ENCODE measurements at places on chromosomes 1 and 21.

DNA sequence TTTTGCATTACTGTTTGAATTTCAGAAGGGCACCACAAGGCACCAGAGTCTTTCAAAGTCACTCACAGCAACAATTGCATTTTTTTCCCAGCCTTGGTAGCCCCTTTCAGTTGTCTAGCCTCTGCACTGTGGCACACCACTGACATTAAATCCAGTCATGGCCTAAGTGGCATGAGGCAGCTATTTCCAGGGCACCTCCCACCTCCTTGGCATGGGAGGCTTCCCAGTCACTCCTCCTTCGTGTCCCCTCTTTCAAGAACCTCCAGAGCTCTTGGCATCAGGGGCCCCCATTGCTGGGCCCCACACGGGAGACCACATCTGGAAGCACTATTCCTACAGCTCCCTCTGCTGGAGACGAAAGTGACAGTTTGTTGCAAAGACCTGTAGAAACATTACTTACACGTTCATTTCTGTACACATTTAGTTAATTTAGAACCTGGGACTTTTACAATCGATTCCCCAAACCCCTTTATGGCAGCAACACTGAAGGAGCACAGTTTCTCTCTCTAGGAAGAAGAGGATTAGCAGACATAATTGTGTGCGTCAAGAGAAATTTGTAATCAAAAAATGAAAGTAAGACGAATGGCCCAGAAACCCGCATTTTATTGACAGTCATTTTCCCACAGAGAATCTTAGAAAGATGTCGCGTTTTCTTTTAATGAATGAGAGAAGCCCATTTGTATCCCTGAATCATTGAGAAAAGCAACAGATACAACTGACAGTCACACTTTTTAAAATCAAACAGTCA is 5.7 kb upstream of the CHD5 start:
- no peak for DNase-seq

- DNase-seq = no peak
These were observed 1.4 kb downstream of the RCC1 start for GRCh38 chr1:28507247-28507645.

- DNase-seq = no peak
These were observed 43.2 kb downstream of the ELK4 start for GRCh38 chr1:205588636-205589035.

GRCh38 chr1:219566951-219567947 is 45.7 kb downstream of the ZC3H11B start:
- DNase-seq = no peak

DNA sequence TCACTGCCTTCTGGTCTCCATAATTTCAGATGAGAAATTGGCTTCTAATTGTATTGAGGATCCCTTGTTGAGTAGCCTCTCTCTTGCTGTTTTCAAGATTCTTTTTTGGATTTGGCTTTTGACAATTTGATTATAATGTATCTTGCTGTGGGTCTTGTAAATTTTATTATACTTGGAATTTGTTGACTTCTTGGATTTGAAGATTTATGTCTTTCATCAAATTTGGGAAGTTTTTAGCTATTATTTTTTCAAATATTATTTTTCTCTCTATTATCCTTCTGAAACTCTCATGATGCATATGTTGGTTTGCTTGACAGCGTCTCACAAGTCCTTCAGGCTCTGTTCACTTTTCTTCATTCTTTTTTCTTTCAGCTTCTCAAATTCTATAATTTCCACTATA is 126.1 kb downstream of the C1orf94 start:
- DNase-seq = no peak

GRCh38 chr21:38240129-38240528 is 16.7 kb upstream of the KCNJ15 start:
- no peak for DNase-seq

DNA sequence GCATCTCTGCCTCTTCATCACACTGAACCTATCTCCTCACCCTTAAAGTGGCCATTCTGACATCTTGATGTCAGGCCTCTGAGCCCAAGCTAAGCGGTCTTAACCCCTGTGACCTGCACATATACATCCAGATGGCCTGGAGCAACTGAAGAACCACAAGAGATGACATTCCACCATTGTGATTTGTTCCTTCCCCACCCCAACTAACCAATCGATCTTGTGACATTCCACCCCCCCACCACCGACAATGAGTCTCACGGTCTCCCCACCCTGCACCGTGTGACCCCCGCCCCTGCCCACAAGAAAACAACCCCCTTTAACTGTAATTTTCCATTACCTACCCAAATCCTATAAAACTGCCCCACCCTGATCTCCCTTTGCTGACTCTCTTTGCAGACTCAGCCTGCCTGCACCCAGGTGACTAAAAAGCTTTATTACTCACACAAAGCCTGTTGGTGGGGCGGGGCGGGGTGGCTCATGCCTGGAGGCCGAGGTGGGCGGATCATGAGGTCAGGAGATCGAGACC is 21.0 kb upstream of the PINK1 start:
- DNase-seq = no peak

DNA sequence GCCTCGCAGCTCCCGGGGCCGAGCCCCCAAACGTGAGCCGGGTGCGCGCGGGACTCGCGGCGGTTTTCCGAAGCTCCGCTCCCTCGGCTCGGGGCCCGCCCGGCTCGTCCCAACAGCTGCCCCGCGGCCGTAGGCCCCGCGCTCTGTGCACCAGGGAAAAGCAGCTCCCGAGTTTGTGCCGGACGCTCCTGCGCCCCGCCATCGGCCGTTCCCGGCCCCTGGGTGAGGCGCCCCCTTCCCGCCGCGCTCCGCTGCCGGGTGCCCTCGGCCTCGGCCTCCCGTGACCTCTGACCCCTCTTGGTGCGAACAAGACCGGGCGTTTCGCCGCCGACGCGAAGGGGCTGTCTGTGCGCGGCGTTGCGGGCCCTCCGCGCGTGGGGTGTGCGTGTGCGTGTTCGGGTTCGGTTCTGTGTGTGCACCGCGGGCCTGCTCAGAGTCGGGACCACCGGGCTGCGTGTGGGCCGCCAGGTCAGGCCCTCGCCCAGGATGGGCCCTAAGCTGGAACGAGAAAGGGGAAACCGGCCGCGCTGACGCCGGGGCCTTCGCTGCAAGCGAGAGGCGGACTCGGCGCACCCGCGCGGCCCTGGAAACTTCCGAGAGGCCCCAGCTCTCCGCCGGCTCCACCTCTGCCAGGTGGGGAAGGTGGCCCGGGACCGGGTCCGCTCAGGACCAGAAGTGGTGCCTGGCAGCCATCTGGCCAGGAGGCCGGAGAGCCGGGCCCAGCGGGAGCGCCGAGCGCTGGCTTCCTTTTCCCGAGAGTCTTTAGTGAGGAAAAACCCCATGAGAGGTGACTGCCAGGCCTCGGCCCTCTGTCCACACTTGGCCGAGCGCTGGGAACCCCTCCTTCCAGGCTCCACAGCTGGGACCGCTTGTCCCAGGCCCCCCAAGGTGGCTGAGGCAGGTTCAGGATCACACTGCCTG is 1.9 kb downstream of the PRDM16 start:
- no peak for DNase-seq

DNA sequence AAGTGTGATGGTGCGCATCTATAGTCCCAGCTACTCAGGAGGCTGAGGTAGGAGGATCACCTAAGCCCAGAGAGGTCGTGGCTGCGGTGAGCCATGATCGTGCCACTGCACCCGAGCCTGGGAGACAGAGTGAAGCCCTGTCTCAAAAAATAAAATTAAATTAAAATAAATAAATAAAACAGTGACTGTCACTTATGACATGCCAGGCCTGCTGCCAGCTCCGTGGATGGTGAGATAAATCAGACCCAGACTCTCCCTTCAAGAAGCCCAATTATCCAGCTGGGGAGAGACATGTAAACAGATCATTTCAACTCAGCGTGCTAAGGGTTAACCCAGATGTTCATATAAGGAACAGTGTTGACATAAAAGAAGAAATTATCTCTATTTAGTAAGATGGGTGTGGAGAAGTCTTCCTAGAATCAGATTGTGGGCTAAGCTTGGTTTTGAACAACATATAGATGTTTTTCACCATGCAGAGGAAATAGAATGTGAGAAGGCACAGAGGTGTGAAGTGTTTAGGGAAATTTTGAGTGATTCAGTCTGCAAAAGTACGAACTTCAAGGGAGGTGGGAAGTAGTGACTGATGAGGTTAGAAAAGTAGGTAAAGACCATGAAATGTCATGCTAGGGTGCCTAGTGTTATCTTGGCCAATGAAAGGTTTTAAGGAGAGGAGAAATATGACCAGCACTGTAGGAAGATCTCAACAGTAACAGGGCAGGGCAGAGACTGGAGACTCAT is 18.3 kb downstream of the YARS1 start:
- DNase-seq = no peak

- no peak for DNase-seq
These were observed 12.1 kb downstream of the USP24 start for GRCh38 chr1:55203064-55203463.

- no peak for DNase-seq
These were observed 93.8 kb downstream of the PLPPR5 start for GRCh38 chr1:98910827-98911226.

GRCh38 chr1:88984569-88984968 is 7.9 kb downstream of the KYAT3 start:
- no peak for DNase-seq

DNA sequence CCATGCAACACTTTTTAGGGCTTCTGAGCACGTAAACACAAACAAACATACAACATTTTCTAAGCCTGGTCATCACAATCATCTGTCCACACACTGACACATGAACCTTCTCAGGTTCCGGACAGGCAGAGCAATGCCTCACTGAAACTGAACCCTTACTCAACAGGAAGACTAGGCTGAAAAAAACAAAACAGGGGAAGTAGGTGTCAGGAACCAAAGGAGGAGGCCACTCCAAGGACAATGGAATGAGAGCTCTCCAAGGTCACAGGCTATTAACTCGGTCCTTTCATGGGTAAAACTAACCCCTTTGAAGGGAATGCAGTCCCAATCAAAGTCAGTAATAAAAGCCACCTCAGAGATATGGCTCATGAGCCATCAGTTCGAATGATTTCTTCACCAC is 76.6 kb downstream of the FAM78B start:
- no peak for DNase-seq

DNA sequence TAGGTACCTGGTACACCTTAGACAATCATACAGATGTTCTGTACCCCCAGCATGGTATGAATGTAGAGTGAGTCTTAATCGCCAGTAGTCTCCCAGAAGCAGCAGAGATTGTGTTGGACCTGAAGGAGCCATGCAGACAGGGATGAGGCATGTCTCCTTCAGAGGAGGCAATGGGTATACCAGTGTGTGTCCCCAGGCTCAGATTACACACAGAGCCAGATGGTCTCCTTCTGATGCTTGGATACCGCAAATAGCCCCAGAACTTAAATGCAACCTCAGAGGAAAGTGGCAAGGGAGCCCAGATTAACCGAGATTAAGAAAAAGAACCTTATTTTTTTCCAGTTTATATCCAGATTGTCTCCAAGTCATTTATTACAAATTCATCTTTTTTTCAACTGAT is 96.8 kb upstream of the C21orf91 start:
- DNase-seq = no peak

DNA sequence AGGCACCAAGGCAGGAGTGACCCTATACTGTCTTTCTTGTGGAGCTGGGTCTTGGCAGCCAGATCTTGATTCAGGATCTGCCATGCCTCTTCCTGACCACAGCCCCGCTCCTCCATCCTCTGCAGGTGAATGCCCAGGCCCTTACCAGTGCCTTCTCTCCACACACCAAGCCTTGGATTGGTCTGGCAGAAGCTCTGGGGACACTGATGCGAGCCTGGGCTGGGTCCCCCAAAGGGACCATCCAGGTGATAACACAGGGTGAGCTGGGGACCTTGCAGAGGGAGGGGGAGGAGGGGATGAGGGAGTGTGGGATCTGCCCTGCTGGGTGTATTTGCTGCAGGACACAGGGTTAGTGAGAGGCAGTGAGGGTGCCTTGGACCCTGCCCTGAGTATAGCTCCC is 28.4 kb downstream of the HMGCS2 start:
- no peak for DNase-seq

- no peak for DNase-seq
These were observed 18.2 kb downstream of the PANK4 start for GRCh38 chr1:2508180-2508579.

DNA sequence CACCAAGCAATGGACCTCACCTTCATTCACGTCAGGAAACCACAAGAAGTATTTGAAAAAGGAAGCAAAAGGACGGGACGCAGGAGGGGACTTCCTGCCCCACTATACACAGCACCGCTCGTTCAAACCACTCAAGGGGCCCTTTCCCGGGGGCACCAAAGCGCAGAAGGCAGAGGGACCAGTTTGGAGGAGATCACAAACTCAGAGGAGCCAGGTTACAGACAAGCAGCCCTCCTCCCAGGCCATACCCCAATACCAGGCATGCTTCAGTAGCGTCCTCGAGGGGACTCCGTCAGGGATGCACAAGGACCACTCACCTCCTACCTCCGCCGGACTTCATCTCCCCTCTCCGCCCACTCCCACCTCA is 685 bp downstream of the CRTC2 start:
- DNase-seq = peak; percentile 32

DNA sequence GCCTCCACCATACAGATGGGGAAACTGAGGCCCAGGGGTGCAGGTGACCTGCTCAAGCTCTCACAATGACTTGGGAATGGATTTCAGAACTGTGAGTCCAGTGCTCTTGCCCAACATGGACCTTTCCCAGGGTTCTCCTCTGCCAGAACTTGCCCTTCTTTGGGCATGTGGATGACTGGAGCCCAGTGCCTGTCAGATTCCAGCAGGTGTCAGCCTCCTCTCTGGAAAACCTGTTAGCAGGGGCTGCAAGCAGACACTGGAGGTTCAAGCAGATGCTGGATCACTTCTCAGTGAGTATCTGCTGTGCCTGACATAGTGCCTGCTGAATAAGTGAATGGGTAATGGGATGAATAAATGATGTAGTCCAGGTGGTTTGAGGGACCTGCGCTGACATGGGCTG is 314.2 kb upstream of the POU3F1 start:
- no peak for DNase-seq

- no peak for DNase-seq
These were observed 92.5 kb upstream of the KCNE2 start for GRCh38 chr21:34271189-34271851.

DNA sequence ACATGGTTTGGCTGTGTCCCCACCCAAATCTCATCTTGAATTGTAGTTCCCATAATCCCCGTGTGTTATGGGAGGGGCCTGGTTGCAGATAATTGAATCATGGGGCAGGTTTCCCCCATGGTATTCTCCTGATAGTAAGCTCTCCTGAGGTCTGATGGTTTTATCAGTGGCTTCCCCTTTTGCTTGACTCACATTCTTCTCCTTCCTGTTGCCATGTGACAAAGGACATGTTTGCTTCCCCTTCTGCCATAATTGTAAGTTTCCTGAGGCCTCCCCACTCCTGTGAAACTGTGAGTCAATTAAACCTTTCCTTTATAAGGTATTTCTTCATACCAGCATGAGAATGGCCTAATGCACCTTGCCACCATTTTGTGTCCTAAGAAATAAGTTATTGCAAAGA is 415.0 kb downstream of the COL11A1 start:
- DNase-seq = no peak

GRCh38 chr1:147388969-147389368 is 146.5 kb downstream of the CHD1L start:
- DNase-seq = no peak

GRCh38 chr1:224282140-224282539 is 47.8 kb downstream of the NVL start:
- DNase-seq = no peak

GRCh38 chr1:9200441-9200840 is 34.1 kb upstream of the H6PD start:
- no peak for DNase-seq

All from T-helper 17 cell (primary cell).